ENCODE measurements at places on chromosomes 13 and 19.

- no peak for DNase-seq
Measured at GRCh38 chr13:31159306-31159705, 2.4 kb downstream of the HSPH1 start.

- DNase-seq, result no peak
Measured at GRCh38 chr19:50427997-50428425, 4.7 kb upstream of the MYBPC2 start.

GRCh38 chr19:30760014-30760413, 387.8 kb downstream of the ZNF536 start:
- no peak for DNase-seq

DNA sequence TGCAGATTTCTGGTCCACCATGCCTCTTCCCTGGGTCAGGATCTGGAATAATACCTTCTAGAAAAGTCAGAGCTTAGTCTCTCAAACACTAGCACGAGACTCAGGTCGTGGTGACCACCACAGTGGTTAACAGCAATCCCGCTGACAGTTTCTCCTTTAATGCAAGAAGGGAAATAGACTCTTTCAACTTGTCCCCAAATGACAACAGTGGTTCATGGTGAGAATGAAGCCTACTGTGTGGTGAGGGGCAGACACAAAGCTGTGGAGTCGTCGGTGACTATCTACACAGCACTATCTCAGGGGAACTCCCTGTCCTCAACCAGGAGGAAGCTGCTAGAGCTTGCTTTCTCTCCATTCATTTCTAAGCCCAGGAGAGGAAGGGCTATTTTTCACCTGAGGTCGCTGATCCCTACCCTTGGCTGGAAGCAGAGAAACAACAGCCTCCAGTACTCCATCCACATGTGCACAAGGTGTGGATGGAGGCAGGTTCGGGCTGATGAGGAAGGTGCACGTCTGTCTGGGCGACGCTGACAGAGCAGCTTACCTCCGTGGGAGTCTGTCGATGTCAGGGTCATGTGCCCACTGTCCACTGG, 72.4 kb downstream of the STK24 start:
- DNase-seq, result no peak

- DNase-seq, result no peak
Measured at GRCh38 chr19:47124937-47125668, 5.5 kb upstream of the SAE1 start.
